ENCODE measurements at places on chromosomes 13 and 19.

DNA sequence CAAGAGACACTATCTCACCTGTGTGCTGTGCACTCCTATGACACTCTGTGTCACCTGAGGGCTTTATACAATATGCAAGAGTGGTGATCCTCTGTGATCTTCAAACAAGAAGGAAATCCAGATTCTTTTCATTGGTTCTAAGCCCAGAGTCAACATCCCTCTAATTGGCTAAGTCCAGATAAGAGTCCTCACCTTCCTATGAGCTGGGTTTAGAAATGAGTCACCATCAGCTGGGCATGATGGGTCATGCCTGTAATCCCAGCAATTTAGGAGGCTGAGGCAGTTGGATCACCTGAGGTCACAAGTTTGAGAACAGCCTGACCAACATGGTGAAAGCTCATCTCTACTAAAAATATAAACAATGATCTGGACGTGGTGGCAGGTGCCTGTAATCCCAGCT, 144.4 kb downstream of the ZNF675 start:
- DNase-seq, result no peak

DNA sequence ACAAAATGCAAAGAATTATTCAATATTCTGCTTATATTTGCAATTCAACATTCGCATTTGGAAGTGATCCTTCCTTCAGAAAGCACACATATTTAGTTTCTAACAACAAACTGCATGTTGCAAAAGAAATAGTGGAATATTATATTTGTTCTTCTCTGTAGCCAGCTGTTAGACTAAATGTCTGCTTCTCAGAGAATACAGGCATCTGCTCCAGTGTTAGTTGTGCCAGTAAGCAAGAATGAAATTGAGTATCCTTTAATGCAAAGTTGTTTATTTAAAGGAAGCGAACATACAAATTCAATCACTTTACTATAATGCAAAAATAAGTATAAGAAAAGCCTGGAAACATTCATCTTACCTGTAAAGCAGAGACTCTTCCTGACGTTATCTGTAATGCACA, 663 bp downstream of the SLITRK6 start:
- DNase-seq, result no peak

GRCh38 chr13:63436325-63436668, 2020.6 kb upstream of the PCDH20 start:
- DNase-seq, result no peak

DNA sequence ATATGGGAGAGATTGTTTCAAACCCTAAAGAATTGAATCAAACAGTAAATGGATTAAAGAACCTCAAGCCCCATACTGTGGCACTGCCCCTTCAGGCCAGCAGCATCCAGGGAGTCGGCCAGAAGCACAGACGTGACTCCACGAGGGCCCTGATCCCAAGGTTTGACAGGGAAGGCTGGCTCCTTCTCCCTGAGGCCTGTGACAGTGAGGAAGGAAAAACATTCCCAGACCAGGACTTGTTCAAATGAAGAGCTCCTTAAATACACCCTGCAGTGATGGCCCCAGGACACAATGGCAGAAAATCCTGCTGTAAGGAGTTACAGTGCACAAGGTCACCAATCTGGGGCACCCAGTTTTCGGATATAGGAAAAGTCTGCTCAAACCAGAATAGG, 91.0 kb downstream of the COL4A1 start:
- DNase-seq, result no peak

GRCh38 chr19:33302974-33303790, 848 bp upstream of the CEBPA start:
- DNase-seq, result no peak

- DNase-seq, result no peak
Measured at GRCh38 chr19:30745476-30745985, 373.3 kb downstream of the ZNF536 start.

DNA sequence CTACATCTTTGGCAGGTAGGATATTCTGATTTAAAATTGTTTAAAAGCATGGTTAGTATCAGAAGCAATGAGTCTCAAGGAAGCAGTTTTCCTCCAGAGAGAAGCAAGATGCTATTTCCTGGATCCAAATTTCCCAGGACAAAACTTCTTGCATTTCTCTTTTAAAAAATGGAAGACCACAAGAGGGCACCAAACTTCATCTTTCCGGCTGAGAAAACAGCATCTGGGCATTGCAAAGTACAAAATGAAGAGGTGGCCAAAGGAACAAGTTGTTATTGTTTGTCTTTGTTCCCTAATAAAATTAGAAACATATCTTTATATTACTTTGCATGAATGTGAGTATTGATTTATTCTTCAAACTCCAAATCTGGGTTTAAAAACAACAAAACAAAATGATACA, 60.0 kb upstream of the LRCH1 start:
- peak; percentile 40 for DNase-seq

- no peak for DNase-seq
Measured at GRCh38 chr13:91245288-91245687, 102.2 kb upstream of the MIR17HG start.

GRCh38 chr13:33571618-33572017, 246.3 kb upstream of the RFC3 start:
- no peak for DNase-seq

GRCh38 chr13:21796066-21796465, 125.2 kb downstream of the FGF9 start:
- no peak for DNase-seq

GRCh38 chr19:13952931-13953531, 722 bp downstream of the DCAF15 start:
- no peak for DNase-seq

DNA sequence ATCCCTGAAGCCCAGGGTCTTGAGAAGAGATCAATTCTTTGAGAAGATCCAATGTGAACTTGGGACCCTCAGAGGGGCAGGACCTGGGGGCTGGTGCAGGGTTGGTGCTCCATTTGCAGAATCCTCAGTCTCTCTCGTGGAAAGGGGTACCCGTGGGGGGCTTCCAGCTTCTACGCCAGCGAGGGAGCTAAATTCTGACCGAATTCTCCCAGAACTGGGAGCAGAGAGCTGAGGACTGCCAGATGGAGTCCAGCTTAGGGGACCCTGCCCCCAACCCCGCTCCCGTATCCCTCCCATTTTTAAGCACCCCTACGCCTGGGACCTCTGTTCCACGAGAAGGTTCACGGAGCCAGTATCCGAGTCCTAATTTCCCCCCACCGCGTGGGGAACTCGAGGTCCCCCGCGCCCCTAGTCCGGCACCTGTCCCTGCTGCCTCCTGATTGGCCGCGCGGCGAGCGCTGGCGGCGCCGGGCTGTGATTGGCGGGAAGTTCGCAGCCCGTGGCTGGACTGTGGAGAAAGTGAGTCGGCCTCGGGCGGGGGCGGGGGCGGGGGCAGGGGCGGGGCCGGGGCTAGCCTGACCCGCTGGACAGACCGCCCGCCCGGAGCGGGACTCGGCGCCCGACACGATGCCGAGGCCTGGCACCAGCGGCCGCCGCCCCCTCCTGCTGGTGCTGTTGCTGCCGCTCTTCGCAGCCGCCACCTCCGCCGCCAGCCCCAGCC, 4.4 kb upstream of the LTBP4 start:
- no peak for DNase-seq

- DNase-seq, result no peak
Measured at GRCh38 chr19:34075661-34076091, 96.6 kb upstream of the LSM14A start.

GRCh38 chr19:32131005-32131404, 214.4 kb upstream of the ZNF507 start:
- no peak for DNase-seq

GRCh38 chr19:17246681-17247425, 1.1 kb upstream of the NR2F6 start:
- no peak for DNase-seq

DNA sequence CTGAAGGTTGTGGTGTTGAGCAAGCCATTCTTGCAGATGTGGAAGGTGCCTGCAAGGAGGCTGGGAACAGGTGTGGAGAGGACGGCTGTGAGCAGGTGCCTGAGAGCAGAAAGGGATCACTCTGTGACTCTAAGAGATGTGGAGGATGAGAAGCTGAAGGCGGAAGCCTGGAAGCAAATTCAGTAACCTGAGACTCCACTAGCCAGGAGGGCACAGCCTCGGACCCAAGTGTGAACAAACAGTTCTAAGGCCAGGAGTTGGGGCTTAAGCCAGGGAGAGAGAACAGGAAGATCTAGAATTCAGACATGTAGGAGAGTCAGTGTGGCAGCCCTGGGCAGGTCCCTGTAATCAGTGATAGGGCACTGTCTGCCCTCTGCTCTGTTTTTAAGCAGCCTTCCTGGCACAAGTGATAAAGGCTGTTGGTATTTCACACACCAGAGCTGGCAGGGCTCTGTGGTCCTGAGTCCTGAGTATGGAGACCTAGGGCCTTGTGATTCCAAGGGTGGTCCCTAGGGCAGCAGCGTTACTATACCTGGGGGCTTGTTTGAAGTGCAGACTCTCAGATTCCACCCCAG, 131.3 kb downstream of the SLC7A1 start:
- DNase-seq, result no peak

GRCh38 chr13:98468361-98468760, 108.5 kb downstream of the STK24 start:
- DNase-seq, result no peak

- no peak for DNase-seq
Measured at GRCh38 chr13:101258509-101258908, 157.8 kb downstream of the NALCN start.

- DNase-seq, result no peak
Measured at GRCh38 chr19:7879836-7880235, 5.6 kb upstream of the PRR36 start.

- no peak for DNase-seq
Measured at GRCh38 chr13:110575322-110576069, 14.0 kb upstream of the RAB20 start.

DNA sequence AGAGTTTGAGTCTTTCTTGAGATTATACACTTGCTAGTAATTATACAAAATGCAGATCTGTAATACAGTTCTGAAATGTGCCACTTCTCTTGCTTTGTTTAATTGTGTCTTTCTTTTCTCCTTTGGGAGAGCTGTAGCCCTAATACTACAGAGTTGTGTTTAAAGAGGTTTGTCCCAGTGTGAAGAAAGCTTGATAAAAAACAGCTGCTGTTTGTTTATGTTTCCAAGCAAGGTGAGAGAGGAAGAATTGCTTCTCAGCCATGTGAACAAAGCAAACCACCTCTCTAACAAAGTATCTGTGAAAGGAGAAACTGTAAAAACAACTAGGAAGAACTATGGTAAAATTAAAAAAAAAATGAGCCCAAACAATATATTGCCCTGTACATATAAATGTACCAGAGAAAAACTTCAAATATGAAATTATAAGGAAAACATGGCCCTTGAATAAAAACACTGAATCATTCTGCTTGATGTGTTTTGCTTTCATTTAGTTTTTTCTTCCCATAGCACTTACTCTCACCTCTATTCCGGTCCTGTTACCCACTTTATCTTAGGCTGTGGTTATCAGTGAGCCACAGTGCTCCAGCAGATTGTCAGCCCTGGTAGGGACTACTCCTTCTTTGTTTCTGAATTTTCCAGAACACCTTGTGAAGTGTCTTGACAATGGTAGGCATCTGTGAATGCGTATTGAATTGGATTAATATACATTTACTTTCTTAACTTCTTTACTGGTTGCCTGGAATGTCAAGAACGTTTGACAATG, 257.1 kb downstream of the MTUS2 start:
- DNase-seq, result no peak

DNA sequence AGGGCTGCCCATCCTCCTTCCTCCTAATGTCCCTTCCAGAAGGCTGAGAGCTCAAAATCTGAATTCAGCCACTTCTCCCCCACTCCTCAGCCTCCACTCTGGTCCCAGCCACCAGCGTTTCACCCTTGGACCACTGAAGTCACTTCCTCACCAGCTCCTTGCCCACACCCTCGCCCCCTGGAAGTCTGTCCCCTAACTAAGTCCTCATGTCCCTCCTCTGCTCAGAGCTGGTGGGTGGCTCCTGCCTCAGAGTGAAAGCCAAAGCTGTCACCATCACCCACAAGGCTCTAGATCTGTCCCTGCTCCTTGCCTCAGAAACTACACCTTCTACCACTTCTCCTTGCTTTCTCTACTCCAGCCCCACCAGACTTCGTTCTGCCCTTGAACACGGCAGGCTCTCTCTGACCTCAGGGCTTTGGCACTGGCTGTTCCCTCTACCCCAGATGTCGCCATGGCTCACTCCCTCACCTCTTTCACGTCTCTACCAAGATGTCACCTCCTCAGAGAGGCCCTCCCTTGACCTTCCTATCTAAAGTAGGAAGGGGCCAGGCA, 1.7 kb downstream of the ERCC1 start:
- no peak for DNase-seq

GRCh38 chr13:21557995-21558394, 46.0 kb downstream of the MICU2 start:
- DNase-seq, result peak; percentile 19

DNA sequence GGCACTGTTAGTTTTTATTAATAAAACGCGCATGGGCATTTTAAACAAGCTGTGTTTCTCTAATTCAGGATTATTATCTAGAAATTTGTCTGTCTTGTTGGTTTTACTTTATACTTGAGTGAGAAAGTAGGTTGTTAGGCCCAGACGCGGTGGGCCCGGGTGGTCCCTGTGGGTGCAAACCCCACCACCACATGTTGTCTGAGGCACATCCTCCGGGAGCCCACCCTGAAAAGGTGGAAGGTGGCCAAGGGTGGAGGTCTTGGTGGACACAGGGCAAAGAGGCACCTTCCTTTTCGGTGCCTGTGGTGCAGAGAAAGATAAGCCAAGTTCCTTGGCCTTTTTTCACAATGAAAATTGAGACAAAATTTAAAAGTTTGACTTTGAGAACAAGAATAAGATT, 16.6 kb downstream of the ATP4B start:
- no peak for DNase-seq

DNA sequence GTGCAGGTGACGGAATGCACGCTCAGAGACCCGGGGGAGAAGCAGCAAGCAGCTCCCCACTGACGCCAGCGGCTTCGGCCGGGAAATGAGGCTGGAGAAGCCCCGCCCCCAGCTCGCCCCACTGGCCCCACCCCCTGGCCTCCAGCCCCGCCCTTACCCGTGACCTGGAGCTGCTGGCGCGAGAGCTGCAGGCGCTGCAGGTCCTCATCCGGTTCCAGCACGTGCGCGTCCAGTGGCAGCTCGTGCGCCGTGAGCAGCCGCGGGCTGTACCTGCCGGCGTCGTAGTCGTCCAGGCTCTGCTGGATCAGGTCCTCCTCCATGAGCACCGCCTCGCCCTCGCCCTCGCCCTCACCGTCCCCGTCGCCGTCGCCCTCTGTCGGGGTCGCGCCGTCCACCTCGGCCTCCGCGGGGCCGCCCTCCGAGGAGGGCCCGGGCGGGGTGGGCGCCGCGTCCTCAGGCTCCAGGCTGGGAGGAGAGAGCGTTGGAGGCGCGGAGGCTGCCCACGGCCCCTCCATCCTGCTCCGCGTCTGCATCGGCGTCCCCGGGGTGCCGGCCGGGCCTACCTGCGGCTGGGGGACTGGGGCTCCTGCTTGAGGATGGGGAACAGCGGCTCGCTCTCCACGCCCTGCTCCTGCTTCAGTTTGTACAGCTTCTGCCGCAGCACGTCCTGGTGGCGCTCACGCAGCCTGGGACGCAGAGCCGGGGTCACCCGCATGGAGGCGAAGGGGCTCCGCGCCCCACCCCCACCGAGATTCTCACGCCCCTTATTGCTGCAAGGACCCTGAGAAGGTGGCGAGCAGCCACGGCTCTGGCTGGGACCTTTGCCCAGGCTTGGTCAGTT, 6.4 kb upstream of the TBXA2R start:
- DNase-seq, result no peak

Measured in CD4-positive, alpha-beta T cell treated with Interleukin-10 for 1 hour (primary cell).